NK-92 treated with Interleukin-12 subunit alpha and Interleukin-12 subunit beta, amount 100 ng/mL, for 24 hours (cell line): ENCODE measurements at places on chromosomes 7 and 10.

DNA sequence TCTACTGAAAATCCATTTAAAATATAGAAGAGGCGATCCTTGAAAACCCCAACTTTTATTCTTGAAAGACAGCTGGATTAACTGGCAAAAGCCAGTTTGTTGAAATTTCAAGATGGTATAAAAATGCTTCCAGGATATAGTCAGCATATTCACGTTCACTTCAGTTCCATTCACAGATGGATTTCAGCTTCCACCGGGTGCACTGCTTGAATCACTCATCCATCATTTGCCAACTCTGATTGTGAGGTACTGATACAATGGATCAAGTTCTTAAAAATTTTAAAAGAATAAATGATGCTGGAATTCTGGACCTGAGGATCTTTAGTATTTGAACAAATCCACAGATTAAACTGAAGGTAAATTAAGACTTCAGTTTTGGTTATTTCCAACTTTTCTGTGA is 2.4 kb downstream of the PURB start:
- no peak for DNase-seq

- no peak for DNase-seq
These were observed 579.2 kb upstream of the CELF2 start for GRCh38 chr10:10438335-10439100.

GRCh38 chr10:123309731-123310130 is 155.5 kb downstream of the BUB3 start:
- DNase-seq = no peak

DNA sequence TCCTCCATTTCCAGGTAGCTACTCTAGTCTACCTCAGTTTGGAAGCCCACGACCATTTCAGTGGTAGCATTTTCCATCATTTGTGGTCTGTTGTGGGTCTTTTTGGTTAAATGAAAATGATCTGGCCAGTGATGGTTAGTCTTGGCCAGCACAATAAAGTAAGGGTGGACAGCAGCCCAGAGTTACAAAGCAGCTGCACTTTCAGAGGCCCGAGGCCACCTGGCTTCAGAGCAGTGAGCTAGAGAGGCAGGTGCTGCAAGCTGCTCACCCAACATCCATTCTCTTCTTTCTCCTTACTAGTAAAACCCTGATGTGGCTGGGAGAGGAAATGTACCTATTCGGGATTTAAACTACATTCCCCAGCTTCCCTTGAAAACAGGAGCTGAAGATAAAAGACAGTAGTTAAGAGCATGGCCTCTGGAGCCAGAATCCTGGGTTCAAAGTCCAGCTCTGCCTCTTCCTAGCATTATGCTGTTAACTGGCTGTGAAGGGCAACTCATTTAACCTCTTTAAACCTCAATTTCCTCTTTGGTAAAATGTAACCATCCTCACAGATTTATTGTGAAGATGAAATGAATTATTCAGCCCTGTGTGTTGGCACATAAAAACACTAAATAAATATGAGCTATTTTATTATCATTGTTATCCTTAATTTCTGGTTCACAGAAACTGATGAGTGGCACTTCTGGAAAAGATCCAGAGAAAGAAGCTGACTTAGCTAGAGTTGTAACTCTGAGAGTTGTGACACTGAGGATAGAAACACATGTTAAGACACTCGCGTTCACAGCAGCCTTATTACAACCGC is 517.4 kb downstream of the PARD3 start:
- no peak for DNase-seq

GRCh38 chr7:149153346-149153745 is 6.1 kb downstream of the ZNF398 start:
- DNase-seq = no peak

DNA sequence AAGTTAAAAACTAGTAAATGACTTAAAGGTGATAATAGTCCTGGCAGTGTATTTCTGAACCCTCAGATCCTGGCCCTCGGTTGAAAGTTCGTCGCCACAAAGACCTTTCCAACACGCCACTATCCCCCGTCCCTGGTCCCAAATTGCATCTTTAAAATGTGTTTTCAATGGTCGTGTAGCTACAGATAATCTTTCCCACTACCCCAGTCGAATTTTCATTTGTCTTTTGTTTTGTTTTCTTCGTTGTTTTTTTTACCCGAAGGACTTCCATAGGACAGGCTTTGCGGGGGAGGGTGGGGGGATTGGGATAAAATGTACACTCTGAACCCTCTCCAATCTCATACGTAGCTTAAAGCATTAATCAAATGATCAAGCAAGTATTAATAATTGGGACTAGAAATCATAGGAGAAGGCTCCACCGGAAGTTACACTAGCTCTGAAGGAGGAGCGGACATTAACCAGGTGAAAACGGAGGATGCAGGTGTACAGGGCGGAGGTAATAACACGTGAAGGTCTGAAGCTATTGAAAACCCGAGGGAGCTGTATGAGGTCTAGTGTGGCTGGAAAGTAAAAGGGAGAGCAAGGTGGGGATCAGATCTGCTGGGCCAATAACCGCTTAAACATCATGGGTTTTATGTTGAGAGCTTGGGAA is 32.8 kb upstream of the PHF14 start:
- no peak for DNase-seq

- no peak for DNase-seq
These were observed 131.3 kb downstream of the ADK start for GRCh38 chr10:74282151-74282847.

- DNase-seq = peak; percentile 12
These were observed 18.0 kb downstream of the SPAG6 start for GRCh38 chr10:22363305-22363704.

DNA sequence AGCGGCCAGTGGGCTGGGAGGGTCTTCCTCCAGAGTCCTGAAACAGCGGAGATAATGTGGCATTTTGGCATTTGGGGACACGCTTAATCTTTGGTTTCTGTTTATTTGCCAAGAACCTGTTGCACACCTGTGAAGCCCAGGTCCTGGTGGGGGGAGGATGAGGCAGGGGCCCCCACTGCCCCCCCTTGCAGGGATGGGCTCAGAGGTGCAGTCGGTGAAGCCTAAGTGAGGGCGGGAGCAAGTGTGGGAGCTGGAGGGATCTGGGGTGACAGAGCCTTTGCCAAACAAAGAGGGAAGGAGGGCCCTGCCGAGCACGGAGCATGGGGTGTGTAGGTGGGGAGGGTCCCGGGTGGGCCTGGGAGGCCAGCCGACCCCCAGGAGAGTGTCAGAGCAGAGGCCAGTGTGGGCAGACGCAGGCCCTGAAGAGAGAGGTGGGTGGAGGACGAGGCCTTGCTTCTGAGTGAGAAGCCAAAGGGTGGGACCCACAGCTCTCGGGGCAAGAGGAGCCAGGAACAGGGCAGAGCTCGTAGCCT is 62.1 kb upstream of the ADGRA1 start:
- DNase-seq = no peak

DNA sequence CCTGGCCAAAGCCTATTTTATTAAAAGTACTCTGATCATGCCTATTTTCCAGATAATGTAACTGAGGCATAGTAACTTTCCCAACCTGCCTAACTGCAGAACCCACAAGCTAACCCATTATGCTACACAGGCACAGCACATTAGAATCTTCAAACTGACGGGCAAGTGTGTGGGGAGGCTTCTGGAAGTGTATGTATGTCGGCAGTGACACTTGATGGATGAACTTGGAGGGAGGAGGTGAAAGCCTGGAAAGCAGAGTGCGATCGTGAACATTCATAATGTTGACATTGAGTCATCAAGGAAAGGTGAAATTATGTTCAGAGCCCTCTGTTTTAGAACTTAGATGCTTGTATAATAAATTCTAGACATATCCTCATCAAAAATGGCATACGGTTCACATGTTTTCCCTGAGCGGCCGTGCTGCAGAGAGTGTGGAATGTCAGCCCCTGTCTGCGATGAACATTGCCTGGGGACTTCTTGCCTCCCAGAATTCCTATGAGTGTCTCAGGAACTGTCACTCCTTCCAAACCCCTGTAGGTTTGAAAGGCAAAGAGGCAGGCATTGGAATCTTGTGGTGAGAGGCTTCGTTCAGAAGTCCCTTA is 102.4 kb downstream of the SLIT1 start:
- DNase-seq = no peak

- no peak for DNase-seq
These were observed 103.5 kb upstream of the PRSS1 start for GRCh38 chr7:142645777-142646176.
